ENCODE measurements at places on chromosomes 2 and 18.
A peak's percentile ranks its signal among the peaks of the same experiment; 100 is the strongest.

DNA sequence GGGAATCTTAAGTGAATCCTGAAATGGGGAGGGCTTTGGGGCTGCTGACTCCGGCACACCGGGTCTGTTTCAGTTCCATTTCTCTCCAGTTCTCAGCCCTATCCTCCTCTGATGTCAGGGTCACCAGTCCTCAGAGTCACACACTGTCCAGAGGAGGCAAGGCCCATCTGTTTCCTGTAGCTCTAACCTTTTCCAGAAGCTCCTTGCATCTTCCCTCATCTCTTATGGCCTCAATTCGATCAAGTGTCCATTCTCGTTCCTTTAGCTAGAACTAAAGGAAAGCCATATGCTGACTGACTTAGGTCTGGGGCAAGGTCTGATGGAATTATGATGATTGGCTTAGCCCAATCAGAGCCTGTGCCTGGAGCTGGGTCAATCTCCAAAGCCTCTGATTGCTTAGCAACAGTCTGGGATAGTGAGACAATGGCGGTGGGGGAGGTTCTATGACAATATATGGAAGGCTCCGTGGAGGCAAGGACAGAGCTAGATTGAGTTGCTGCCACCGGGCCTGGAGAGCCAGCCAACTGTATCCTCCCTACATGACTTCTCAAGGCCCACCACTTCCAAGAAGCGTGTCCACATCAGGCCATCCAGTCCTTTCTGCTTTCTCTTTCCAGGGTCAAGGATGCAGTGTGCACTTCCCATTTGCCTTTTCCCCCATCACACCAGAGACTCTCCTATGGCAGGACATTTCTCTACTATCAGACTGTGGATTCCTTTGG lies 5.2 kb downstream of the ANKRD53 start:
- no peak for DNase-seq

- DNase-seq, result no peak
These were observed 110.5 kb upstream of the TACR1 start for GRCh38 chr2:75309596-75310463.

DNA sequence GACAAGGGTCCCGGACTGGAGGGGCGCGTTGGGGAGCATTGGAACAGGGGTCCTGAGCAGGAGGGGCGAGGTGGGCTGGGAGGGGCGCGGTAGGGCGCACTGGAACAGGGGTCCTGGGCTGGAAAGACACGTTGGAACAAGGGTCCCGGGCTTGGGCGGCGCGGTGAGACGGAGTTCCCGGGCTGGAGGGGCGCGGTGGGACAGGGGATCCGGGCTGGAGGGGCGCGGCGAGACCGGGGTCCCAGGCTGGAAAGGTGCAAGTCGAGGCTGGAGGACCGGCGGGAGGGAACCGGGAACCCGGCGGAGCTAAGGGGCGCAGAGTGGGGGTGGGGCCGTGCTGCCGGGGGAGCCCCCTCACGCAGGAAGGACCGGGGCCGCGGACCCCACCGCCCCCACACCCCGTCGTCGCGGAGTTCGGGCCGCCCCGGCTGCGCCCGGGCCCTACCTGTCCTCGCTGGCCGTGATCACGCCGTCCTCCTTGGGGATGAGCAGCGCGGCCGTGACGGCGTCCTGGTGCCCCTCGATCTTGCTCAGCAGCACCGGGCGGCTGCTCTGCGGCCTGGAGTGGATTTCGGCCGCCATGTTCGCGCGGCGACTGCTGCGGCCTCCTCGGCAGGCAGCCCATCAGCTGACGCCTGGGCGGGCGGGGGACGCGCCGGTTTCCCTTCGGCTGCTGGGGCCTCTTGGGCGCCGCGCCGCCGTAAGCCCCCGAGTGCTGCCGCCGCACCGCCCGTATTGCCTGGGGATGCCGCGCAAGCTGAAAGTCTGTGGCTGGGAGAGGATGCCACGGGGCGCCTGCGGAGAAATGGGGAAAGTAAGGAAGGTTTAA lies at the start of gene WDFY1:
TSS of gene WDFY1 (minus strand) at position 633 of the 829 bp plus-strand sequence. CDS start at position 582, 51 bp downstream.
- peak; percentile 24 for DNase-seq

- DNase-seq, result no peak
These were observed 166.0 kb upstream of the VWC2L start for GRCh38 chr2:214244847-214245246.

- DNase-seq, result no peak
These were observed 132.7 kb upstream of the XPO1 start for GRCh38 chr2:61670591-61671501.
